AG20443 (cell line): ENCODE measurements at places on chromosomes 7 and 10.

DNA sequence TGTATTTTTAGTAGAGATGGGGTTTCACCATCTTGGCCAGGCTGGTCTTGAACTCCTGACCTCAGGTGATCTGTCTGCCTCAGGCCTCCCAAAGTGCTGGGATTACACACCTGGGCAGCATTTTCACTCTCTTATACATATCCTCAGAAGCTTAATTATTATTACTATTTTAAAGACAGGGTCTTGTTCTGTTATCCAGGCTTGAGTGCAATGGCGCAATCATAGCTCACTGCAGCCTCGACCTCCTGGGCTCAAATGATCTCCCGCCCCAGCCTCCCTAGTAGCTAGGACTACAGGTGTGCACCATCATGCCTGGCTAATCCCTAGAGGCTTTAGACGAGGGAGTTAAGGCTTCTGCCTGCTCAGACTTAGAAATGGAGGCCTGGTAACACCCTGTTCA is 26.3 kb downstream of the UNC5B start:
- no peak for DNase-seq

DNA sequence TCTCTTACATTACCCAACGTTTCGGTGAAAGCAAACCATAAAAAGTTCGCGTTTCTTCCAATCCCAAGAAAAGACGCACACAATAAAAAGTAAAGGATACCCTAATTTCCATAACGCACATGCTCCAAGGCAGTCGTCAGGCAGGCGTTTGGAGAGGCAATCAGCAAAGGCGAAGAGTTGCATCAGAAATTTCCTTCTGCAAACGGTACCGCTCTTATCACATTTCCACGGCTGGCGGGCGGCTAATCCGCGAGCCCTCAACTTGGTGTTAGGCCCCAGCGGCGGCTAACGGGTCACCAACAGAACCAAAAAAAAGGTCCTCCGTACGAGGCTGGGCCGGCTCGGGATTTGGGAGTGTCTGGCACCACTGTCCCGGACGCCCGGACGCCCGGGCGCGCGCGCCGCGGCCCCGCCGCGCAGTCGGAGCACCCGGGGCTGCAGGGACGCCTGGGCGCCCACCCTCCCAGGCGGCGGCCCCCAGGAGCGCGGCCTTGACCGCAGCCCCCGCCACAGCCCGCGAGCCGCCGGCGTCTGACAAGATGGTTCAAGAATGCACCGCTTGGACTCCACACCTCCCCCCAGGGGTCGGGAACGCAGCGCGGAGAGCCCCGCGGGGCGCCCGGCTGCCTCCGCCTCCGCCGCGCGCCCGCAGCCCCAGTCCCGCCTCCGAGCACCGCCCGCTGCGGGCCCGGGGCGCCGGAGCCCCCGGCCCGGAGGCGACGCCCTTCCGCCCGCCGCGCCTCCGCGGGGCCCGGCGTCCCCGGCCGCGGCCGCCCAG is 9.8 kb upstream of the GRB10 start:
- DNase-seq: peak; percentile 70

- no peak for DNase-seq
Observed at GRCh38 chr10:44395902-44396670, 11.2 kb upstream of the CXCL12 start.

- DNase-seq: no peak
Observed at GRCh38 chr7:106143711-106144337, 31.7 kb upstream of the SYPL1 start.

- DNase-seq: peak; percentile 63
Observed at GRCh38 chr7:73941836-73942551, 81.0 kb downstream of the TMEM270 start.

- DNase-seq: no peak
Observed at GRCh38 chr10:76297780-76298281, 866.4 kb downstream of the LRMDA start.

DNA sequence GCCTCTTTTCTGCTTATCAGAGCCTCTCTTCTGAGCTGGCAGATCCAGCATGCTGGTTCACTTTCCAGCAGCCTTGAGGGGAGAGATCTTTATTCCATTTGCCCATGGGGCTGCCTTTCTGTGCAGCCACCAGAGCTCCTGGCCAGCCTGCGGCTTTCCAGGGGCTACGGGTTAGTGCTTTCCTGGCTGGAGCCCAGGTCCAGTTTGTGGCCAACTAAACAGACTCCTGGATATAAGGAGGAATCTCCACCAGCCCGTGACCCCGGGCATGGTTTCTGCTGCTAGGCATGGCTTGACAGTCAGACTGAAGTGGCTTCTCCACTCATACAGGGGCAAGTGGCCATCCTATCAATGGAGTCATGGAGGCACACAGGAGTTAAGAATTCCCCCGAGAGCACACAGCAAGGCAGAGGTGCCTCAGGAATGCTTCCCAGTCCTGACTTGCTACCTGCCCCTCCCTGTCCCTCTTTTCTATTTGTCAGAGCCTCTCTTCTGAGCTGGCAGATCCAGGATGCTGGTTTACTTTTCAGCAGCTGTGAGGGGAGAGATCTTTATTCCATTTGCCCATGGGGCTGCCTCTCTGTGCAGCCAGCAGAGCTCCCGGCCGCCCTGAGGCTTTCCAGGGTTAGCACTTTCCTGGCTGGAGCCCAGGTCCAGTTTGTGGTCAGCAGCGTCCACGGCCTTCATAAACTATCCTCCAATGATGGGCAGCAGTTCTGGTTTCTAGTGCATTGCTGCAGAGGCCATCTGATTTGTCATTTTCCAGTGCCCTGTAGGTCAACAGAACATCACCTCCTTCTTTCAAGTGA is 35.9 kb downstream of the TSPAN15 start:
- no peak for DNase-seq

DNA sequence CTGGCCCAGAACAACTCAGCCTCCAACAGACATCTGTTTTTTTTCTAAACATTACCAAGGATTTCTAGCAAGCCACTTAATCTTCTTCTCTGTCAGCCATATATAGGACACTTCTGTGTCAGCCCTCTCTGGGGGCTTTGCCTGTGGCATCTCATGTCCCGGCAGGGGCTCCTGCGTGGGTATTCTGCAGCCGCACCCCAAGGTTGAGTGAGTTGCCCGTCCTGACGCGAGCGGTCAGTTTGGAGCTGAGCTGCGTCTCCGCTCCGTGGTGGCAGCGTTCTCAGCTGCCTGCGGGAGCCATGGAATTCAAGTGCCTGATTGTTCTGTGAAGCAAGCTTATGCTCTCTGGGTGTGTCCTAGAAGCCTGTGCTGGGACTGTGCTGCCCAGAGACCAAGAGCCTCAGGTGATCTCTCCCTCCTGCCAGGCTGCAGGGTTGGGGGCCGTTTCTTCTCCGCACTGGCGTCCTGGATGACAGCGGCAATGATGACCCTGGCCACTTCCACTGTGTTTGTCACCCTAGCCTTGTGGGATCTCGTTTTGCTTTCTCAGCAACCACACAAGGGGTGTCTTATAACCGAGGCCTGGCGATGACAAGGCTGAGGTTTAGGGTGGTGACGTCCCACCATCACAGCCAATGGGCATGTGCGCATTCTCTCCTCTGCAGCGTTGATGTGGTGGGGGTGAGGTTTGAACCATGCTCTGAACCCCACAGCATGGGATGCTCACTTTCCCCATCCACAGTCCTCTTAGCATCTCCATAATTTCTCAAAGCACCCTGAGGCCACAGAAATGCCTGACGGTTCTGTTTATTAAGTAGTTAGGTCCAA is 612.6 kb upstream of the FOXK1 start:
- DNase-seq: no peak

DNA sequence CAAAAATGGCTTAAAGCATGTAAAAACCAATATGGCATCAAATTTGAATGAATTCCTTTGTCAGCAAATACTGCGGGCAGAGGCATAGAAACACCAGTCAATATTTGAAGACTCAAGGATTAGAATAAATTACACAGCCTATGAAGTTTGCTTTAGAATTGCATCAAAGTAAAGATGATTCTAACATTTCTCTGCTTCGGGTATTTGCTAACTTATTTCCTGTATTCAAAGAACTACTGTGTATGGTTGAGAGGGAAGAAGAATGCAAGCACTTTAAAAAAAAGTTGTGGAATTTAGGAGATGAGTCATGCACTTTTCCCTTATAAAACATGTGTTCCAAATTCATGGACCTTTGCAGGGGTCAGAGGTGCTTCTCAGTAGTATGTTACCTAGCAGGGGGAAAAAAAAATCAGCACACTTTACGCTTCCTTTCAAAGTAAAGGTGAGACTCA is 90.1 kb downstream of the PIP4K2A start:
- peak; percentile 54 for DNase-seq

- no peak for DNase-seq
Observed at GRCh38 chr7:66778201-66778600, 37.7 kb downstream of the RABGEF1 start.

- no peak for DNase-seq
Observed at GRCh38 chr10:121080281-121080891, 229.2 kb downstream of the WDR11 start.

DNA sequence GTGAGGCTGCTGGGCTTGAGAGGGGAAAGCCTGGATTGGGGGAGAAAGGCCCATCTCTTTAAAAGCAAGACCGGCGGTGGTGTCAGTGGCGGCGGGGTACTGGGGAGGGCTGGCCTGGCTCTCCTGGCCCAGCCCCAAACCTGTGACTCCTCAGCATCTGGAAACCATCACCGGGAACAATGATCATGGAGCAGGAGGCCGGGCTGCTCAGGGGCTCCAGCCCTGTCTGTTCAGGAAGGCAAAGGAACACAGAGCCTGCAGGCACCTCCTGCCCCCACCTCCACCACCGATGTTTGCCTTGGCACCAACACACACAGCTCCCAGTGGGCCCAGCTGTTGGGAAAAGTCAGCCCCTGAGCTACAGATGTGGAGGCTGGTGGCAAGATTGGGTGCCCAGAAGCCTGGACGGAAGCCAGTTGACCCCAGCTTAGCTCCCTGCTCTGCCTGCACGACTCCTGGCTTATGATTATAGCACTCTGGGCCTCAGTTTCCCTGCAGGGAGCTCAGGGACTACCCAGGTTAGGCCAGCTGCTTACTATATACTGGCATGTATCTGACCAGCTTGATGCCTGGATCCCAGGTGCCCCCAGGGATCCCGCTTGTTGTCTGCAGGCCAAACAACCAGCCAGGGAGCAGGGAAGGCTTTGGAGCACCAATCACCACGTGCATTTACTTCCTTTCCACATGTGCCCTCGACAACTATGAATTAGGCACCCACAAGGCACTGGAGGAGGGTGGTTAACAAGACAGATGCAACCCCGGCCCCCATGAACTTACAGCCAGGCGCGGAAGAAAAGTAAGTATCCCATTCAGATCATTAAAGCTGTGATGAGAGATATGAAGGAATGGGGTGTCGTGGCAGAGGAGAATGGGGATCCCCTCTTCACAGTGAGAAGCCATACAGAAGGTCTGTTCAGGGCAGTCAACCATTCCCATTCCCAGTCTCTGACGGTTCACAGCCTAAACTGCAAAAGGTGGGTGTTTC is 37.3 kb downstream of the ZCCHC24 start:
- peak; percentile 84 for DNase-seq

DNA sequence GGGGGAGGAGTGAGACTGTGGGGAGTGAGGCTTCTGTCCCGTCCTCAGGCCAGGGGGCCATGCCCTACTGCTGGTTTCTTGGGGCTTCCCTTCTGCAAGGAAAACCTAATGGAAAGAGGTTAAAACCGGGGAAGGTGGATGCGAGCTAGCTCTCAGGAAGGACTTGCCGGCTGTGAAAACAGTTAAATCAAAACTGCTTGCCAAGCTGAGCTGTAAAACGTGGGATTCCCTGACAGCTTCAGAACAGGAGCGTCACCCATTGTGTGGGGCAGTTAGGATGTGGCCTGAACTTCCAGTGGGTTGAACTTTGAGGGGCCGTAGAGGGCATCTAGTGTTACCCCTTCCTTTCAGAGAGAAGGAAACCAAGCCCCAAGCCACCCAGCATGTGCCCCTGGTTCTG is 13.1 kb downstream of the TSPAN15 start:
- no peak for DNase-seq
